ENCODE measurements at places on chromosomes 5 and 9. TPM values are rescaled to one million over a fixed set of nuclear protein-coding genes. Genes with fewer than 3 reads are reported as not detected.

Gene PAXX
- total RNA-seq: 44.1 TPM

Gene RRAGA
- total RNA-seq: 48.0 TPM

Gene SPINK7
- total RNA-seq: not detected

Gene NTRK2
- 0.05 TPM for total RNA-seq

Gene TAF1L
- total RNA-seq: 0.02 TPM

Gene OR1Q1
- total RNA-seq: not detected

GRCh38 chr9:274406-274805 lies 59.7 kb downstream of the DOCK8 start:
- DNase-seq: no peak

GRCh38 chr9:16282216-16282615 lies 588.3 kb downstream of the BNC2 start:
- DNase-seq: no peak

DNA sequence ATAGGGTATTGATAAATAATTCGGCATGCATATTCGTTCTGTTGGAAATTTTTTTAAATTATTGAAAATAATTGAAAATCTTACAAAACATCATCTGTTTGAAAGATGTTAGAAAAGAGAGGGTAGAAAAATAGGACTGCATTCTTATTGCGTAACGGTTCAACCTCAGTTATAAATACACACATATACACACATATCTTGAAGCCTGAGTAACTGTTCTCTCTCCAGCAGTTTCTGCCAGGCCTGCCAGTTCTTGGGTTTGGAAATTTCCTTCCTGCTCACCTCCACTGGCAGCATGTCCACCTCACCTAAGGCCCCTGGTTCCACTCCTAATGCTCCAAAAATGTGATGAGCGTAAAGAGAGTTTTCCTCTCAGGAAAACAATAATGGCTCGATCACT lies 9.1 kb downstream of the SPATA31E1 start:
- no peak for DNase-seq

DNA sequence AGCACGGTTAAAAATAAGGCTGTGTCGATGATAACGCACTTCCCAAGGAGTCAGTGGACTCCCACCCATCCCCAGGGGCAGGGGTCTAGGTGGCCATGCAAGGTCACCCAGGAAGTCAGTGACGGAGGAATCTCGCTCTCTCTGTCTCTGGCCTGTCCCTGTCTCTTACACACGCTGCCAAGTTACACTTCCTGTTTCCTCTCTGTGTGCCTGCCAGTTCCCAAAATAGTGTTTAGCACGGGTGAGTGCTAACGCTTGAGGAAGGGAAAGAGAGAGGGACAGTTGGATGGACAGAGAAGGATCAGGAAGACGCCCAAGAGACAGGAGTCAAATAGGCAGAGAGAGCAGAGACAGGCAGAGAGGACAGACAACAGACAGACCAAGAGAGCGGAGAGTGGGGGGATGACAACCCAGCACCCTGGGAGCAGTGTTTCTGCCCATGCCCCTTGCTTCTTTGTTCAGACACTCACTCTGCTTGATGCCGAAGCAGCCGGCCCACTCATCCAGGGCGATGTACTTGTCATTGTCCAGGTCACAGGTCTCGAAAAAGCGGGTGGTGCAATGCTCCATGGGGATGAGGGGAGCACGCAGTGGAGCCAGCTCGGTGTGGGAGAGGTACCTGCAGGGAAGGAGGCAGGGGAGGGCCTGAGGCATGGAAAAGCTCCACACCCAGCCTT lies 23.0 kb downstream of the SPARC start:
- no peak for DNase-seq

GRCh38 chr5:124576848-124577409 lies 169.5 kb downstream of the ZNF608 start:
- DNase-seq: no peak

GRCh38 chr5:26761045-26761444 lies 277.3 kb downstream of the CDH9 start:
- no peak for DNase-seq

- no peak for DNase-seq
Observed at GRCh38 chr9:95325221-95325620, 7.7 kb upstream of the FANCC start.

- DNase-seq: no peak
Observed at GRCh38 chr9:94663140-94663539, 23.8 kb upstream of the FBP1 start.

GRCh38 chr5:68313336-68313735 lies 97.8 kb downstream of the PIK3R1 start:
- DNase-seq: no peak

Measured in WTC11 (cell line).